ENCODE measurements at places on chromosomes 4 and X.

- DNase-seq, result no peak
Observed at GRCh38 chr4:62087706-62088105, 887.6 kb downstream of the ADGRL3 start.

DNA sequence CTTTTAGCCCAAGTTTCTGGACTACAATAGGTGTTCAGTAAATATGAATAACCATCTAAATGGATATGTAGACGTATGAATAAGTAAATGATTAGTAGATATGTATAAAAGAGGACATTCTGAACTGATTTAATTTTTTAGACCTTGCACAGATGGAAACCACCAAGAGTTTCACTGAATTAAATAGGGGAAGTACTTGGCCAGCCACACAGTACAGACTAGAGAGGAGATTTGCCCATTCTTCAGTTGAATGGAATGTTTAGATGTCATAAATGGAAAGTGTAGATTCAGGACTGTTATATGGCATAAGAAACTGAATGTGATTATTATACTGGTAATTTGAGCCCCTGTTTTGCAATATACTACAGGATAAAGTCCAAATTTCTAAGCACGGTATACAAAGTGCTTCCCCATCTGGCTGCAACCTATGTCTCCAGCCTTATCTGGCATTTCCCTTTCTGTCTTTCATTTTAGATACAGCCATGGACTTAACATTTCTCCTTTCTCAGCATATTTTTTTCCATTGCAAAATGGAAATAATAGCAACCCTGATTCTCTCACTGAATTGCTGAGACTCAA is 137.8 kb upstream of the HS3ST1 start:
- DNase-seq, result no peak

DNA sequence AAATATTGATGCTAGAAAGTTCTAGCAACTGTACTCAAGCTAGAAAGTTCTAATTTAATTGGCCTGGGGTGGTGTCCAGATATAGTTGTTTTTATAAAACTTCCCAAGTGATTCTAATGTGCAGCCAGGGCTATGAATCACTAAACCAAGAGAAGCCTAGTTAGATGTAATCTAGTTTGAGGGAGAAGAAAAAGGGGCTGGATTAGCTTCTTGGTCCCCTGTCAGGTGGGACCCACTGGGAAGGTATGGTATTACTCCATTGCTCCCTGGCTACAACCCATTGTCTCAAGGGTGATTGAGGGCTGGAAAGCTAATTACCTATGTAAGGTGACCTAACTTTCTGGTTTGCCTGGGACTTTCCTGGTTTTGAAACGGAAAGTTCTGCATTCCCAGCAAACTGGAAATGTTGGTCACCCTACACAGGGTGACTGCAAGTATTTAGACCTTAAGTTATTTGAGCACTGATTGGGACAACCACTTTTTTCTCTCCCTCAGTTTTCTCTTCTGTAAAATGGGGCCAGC is 23.9 kb upstream of the MSN start:
- DNase-seq, result no peak

- DNase-seq, result no peak
Observed at GRCh38 chr4:683247-683897, 5.6 kb downstream of the SLC49A3 start.

DNA sequence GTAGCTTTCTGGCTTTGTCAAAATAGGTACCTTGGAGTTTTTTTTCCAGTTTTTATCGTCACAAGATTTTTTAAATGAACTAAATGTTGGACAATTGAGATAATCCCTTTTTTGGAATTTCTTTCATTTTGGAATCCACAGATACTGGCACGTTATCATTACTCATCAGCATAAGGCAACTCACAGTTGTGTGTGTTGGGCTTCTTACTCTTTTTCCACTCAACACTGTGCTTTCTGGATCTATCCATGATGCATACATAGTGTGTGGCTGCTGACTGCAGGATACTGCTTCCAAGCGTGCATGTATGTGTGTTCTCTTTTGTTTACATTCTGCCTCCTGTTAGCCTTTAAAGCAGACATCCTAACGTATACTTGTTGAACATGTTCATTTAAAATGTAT is 113.5 kb upstream of the FAM9A start:
- no peak for DNase-seq

- no peak for DNase-seq
Observed at GRCh38 chr4:29277381-29277780, 1442.8 kb upstream of the PCDH7 start.

DNA sequence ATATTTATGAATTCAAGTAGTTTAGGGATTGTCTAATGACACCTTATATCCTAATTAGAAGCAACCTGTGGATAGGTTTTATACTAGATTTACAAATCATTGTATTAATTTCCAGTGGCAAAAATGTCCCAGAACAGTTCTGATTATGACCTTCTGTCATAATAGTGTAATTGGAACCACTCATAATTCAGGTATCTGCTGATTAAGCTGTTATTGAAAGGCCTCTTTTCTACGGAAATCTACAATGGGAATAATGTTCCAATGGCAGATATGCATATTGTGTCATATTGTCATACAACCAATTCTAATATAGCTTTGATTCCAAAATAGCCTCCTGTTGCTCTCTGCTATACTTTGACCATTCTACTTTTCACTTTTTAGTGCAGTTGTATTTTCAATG is 19.0 kb downstream of the MMRN1 start:
- DNase-seq, result no peak

DNA sequence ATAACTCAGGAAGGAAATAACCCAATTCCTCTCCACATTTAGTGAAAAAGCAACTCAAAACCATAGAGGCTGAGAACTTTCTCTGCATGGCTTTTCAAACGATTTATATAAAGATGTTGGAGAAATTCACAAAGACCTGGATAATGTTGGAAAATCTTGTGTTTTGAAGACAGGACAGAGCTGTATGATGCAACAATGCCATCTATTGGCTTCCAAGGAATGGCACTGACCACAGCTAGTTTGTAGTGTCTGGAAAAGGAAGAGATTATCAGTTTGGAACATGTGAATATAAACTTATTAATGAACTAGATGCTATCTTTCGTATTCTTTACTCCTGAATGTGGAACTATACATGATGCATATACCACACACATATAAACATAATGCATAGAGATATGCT is 503.6 kb downstream of the IL1RAPL1 start:
- no peak for DNase-seq
